ENCODE measurements at places on chromosomes 16 and 17.

DNA sequence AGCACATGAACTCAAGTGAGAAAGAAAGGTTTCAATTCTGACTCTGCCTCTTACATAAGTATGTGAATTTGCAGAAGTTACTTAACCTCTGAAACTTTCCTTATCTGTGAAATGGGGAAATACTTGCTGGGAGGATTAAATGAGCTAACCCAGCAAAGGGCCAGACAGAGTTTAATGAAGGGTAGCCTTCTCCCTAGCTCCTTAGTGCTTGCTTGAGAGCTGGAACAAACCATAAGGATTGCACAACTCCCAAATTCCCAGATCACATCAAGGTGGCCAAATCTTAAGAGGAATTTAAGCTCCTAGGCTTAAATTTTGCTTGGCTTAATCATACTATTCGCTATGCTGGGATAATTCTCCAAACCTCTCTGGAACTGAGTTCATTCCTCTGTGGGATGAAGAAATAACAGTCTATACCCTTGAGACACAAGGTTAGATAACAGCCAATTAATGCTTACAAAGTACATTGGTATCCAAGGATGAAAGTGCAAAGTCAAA is 11.8 kb upstream of the WSB1 start:
- DNase-seq: no peak

DNA sequence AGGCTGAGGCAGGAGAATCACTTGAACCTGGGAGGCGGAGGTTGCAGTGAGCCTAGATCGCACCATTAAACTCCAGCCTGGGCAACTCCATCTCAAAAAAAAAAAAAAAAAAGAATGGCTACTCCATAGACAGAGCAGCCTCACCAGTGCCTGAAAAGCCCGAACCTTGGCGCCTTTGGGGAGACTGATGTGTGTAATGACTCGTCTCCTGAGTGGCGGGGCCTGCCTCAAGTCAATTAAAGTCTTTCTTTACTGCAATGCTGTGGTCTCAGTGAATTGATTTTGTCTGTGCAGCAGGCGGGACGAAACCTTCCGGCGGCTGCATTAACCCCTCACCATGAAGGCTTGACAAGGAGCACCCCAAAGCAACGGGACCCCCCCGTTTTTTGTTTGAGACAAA is 3.5 kb upstream of the UQCC4 start:
- no peak for DNase-seq

GRCh38 chr17:50613007-50613992 is 21.4 kb upstream of the ABCC3 start:
- no peak for DNase-seq

- DNase-seq: no peak
These were observed 14.4 kb downstream of the CANT1 start for GRCh38 chr17:78995022-78995760.

DNA sequence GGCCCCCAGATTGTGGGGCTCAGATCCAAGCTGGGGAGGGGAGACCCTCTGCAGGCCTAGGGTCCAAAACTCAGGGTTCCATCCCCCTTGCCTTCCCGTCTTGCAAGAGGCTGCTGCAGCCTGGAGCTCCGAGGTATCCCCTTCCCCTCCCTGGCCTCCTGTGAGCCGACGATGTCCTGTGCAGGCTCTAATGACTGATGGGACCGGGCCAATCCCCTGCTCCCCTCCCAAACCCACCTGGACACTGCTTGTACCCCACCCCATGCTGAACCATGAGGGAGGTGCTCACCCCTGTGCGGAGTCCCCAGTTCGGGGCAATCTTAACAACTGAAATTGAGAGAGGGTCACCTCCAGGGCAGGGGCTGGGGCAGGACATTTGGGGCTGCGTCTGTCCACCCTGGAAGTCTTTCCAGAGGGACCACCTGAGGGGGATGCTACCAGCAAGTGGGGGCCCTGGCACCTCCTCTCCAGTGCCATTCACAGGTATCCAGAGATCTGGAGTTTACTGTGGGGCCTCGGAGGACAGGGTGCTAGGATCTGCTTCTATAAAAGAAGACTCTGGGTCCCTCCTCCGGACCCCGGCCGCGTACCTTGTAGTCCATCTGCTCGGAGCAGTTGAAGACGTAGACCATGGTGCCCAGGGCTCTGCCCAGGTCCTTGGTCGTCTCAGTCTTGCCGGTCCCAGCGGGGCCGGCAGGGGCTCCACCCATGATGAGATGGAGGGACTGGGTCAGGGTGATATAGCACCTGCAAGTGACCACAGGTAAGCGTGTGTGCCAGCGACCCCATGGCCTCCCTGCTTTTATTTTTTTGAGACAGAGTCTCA is 77.3 kb downstream of the DNAH17 start:
- no peak for DNase-seq

- DNase-seq: no peak
These were observed 31.5 kb downstream of the CDK5RAP3 start for GRCh38 chr17:48002266-48002915.

DNA sequence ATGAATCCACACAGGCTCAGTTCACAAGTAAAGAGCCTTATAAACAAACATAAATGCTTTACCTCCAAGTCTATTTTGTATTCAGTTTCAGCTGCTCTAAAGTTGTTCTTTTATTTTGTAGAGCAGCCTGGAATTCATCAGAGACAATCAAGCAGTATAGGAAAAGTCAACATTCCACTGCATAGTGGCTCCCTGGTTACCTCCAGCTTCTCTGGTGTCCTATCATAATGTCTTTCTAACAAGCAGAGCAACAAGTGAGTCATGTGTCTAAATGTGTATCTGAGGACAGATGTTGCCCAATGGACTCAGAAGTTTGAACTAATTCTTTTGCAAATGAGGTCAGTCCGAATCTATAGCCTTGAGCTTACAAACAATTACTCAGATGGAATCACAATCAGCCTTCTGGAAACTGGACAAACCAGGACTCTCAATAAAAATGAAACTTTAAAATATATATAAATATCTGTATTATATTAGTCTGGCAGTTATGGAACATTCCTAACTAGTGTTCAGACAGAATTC is 292.0 kb upstream of the TOM1L1 start:
- DNase-seq: no peak

GRCh38 chr17:51128076-51128475 is 7.4 kb upstream of the SPAG9 start:
- no peak for DNase-seq

GRCh38 chr17:35730400-35731005 is 936 bp upstream of the RASL10B start:
- DNase-seq: no peak

GRCh38 chr17:44338702-44339101 is 6.4 kb upstream of the GRN start:
- no peak for DNase-seq
